Stimulated activated CD4-positive, alpha-beta T cell treated with anti-CD3 and anti-CD28 coated beads, Interleukin-1b, Interleukin-23, amount 100 ng/mL, for 48 hours (primary cell): ENCODE measurements at places on chromosomes 13 and 19.
A peak's percentile ranks its signal among the peaks of the same experiment; 100 is the strongest.

DNA sequence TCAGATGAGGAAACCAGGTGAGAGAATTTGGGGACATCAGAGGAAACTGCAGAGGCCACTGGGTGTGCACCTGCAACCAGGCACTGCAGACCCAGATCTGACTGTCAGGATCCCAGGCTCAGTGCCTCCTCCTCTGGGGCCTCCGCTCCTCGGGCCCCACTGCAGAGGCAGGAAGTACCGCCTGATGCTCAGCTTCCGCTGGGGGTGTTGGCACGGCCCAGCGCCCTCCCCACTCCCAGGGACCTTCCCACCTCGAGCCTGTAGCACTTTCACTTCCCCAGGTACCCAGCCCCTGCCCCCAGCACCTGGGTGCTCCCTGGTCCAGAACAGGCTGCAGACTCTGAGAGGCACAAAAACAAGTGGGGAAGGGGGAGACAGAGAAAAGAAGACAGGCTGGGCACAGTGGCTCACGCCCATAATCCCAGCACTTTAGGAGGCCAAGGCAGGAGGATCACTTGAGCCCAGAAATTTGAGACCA, 1.4 kb upstream of the CD37 start:
- DNase-seq: peak; percentile 64

GRCh38 chr13:42788601-42789000, 7.2 kb downstream of the FAM216B start:
- DNase-seq: no peak

- DNase-seq: no peak
Observed at GRCh38 chr13:105097521-105097920, 1437.9 kb downstream of the EFNB2 start.

- no peak for DNase-seq
Observed at GRCh38 chr19:3024870-3025548, 4.1 kb downstream of the TLE2 start.

DNA sequence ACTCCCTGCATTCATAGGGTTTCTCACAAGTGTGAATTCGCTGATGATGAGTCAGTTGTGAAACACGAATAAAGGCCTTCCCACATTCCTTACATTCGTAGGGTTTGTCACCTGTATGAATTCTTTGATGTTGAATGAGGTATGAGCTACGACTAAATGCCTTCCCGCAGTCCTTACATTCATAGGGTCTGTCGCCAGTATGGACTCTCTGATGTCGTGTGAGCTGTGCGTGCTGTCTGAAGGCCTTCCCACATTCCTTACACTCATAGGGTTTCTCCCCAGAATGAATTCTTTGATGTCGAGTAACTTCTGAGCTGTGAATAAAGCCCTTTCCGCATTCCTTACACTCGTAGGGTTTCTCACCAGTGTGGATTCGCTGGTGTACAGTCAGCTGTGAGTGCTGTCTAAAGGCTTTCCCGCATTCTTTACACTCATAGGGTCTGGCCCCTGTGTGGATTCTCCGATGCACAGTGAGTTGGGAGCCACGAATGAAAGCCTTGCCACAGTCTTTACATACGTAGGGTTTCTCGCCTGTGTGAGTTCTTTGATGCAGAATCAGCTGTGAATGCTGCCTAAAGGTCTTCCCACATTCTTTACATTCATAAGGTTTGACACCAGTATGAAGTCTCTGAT, 30.5 kb upstream of the COX7A1 start:
- DNase-seq: no peak

- DNase-seq: no peak
Observed at GRCh38 chr13:30017880-30018279, 167.5 kb upstream of the UBL3 start.
